HS-5 (cell line): ENCODE measurements at places on chromosomes 7 and 10.

DNA sequence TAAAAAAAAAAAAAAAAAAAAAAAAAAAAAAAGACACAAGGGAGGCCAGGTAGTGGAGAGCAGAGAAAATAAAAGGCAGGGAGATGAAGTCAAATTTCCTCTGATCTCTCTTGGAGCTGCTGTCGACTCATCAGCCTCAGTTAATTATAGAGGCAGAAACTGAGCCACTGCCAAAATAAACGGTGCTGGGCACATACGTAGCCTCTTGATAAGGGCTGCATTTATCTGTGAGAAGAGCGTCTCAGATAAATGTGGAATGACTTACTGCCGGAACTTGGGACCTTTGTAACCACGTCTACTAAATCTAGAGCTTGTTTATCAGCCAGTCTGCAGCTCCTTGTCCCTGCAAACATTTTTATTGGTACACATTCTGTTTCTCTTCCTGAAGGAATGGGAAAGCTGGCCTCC is 162.3 kb downstream of the BAMBI start:
- no peak for DNase-seq

GRCh38 chr7:80775897-80776296 is 137.5 kb downstream of the CD36 start:
- DNase-seq: no peak

DNA sequence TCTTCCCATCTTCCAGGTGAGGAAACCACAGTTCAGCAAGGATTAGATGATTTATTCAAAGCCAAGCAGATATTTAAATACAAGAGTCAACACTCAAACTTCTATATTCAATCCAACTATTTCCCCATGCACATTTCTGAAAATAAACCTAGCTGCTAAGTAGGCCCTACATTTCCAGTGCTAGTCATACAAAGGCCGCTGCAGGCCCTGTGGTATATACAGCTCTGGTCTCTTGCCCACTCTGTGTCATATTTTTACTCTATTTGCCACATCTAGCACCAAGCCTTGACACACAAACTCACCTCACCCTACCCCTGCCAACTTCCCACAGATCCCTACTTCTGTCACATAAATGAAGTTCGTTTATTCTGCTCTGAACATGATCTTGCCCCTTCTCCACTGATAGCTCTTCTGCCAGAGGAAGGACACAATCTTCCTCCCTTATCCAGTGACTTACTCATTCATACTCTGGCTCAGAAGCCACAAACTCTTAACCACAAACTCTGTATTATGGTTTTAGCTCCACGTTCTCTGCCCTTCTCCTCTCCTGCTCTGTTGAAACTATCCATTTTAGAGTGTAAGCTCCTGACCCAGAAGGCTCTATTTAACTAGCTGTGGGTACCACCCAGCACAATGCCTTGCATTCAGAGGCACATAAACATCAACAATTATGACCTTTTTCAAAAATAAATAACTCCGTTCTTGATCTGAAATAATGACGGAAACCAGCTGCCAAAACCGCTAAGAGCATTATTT is 180.7 kb downstream of the CPEB3 start:
- DNase-seq: no peak

- no peak for DNase-seq
These were observed 18.8 kb upstream of the AOAH start for GRCh38 chr7:36742911-36743775.

DNA sequence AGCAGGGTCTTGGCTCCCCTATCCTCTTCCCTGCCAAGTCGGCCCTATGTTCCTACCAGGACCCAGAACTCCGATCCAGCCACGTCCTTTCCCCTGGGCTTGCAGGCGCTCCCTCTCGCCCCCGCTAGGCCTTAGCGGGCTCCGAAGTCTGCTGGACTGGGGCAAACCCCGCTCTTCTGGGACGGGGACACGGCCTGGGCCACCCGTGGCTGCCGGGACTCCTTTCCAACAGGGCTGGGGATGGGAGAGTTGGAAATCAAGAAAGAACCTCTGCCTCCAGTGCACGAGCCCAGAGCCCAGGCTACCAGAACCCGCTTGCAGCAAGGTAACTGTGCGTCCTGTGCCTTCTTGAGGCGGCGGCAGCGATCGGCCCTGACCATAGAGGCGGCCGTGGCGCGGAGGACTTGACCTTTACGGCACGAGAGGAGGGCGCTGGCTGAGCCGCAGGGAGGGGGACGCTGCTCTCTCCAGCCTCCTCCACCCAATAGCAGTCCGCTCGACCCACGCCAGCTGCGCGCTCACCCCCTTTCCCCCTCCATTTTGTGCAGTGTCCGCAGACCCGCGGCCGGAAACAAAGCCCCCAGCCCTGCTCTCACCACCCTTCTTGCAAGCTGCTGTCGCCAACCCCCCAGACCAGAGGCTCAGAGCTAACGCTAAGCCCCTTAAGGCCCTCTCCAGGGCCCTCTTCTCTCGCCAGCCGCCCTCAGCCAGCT is 7.0 kb upstream of the HOXA11 start:
- DNase-seq: no peak

DNA sequence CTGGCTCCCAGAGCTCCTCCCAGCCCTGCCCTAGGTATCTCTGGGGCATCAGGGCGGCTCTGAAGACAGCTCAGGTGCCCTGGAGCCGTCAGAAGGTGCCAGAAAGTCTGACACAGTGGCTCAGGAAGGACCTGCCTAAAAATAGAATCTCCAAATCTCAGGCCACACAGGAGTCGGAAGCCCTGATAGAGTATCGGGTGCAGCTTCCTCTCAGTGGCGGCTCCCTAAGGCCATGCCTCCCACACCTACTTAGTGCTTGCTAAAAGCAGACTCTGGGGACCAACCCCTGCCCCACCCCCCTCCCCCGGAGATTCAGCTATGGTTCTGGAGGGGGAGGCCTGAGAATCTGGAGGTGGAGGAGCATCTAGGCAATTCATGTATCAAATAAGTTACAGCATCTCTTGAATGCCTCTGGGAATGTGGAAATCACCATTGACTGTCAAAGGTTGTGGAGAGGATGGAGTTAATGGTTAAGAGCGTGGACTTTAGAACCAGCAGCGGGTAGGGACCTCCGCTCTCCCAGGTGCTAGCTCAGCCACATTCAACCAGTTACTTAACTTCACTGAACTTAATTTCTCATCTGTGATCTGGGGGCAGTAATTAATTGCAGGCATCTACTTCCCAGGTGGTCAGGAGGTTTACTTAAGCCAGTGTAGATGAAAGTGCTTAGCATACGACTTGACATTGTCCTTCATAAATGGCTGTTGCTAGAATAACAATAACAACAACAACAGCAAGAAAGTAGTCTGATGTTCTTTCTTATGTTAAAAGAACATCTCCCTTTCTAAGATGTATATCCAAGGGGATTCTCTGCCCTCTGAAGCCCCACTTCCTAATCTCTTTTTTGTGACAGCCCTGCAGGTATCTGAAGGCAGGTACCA is 38.6 kb upstream of the MXI1 start:
- DNase-seq: no peak

DNA sequence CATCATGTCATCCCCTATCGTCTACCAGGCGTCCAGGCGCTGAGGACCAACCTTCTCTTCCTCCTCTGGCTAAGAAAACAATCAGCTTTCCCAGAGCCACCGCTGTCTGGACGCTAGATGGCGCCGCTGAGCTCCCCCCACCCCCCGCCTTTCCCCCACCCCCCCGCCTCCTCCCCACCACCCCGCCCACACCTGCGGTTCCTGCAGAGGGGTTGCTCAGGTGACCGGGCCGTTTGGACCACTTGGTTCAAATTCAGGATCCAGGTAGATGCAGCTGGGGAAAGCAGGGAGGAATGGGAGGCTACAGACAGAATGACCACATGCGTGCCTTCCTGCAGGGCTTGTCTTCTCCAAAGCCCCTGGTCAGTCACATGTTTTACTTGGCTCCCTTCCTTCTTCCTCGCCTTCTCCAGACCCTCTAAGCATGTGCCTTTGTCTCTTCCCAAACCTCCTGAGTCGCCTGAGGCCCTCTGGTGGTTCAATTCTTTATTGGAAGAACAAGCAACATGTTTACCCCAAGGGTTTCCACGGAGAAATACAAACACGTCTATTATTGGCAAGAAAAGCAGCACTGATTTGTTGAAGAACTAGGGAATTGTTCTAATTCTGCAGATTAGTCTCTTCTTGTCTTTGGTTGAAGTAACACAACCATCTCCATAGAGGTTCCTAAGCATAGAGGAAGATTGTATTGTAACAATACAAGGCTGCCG is 24.7 kb downstream of the AOC1 start:
- peak; percentile 3 for DNase-seq

- no peak for DNase-seq
These were observed 15.3 kb upstream of the ADAM22 start for GRCh38 chr7:87918740-87919139.

DNA sequence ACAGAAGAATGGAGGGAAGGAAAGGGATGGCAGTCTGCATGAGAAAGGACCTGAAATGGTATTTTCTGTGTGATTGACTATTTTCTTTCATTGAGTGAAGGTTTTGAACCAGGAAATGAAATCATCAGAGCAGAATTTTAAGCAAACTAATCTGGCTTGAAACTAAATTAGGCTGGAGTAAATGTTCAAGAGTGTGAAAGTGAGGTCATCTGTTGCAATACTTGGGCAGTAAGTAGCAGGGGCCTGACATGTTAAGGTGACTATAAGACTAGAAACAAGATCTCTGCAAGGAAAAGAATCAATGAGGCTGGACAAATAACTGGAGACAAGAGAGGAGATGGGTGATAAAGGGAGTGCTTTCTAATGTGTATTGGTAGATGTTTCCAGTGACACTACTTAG is 205.2 kb downstream of the NSUN6 start:
- DNase-seq: no peak

- no peak for DNase-seq
These were observed 612.1 kb upstream of the FZD8 start for GRCh38 chr10:36254199-36254598.

GRCh38 chr7:80954191-80954590 is 35.3 kb upstream of the SEMA3C start:
- no peak for DNase-seq

GRCh38 chr7:47954231-47954911 is 6.1 kb upstream of the PKD1L1 start:
- no peak for DNase-seq

DNA sequence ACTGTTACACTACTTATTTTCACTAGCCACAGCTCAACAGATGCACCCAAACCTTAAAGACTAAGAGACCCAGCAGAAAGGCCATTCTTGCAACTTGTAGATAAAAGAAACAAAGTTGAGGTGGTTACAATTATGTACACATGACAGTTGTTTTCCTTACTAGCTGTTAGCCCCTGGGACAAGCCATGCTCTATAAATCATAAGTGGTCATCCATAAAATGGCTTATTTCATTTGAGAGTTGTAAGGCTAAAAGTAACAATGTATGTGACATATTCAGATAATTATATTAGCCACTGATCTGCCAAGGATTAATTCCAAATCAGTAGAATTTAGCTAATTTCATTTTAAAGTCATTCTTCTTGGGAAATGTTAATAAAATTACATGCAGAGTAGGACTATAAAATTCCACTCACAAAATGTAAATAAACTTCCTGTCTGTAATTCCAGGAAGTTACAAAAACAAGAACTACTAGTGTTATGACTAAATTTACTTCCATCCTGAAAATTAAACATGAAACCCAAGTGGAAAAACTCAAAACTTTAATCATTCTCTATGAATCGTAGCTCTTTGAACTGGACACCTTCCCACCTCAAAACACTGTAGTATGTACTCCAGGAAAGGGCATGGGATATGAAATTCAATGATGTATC is 13.3 kb downstream of the SLC37A3 start:
- no peak for DNase-seq

DNA sequence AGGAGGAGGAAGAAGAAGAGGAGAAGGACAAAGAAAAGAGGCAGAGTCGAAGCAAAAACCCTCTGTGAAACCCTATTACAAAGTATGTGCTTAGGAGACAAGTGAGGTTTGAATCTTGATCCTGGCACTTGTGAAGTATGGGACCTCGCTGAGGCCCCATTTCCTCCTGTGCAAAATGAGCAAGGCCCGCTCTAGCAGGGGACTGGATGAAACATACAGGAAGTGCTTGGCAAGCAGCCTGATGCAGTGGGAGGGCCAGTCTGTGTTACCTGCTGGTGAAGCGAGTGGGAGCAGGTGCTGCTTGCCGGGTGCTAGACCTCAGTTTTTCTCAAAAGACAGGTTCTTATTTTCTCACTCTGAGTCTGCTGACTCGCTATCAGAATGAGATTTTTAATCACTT is 150.4 kb downstream of the JCAD start:
- no peak for DNase-seq

- DNase-seq: no peak
These were observed 377.6 kb downstream of the PHTF2 start for GRCh38 chr7:78176171-78176570.

- no peak for DNase-seq
These were observed 84.1 kb upstream of the GJD4 start for GRCh38 chr10:35520996-35521395.

- DNase-seq: no peak
These were observed 7.1 kb upstream of the KCNMA1 start for GRCh38 chr10:77644557-77645243.

DNA sequence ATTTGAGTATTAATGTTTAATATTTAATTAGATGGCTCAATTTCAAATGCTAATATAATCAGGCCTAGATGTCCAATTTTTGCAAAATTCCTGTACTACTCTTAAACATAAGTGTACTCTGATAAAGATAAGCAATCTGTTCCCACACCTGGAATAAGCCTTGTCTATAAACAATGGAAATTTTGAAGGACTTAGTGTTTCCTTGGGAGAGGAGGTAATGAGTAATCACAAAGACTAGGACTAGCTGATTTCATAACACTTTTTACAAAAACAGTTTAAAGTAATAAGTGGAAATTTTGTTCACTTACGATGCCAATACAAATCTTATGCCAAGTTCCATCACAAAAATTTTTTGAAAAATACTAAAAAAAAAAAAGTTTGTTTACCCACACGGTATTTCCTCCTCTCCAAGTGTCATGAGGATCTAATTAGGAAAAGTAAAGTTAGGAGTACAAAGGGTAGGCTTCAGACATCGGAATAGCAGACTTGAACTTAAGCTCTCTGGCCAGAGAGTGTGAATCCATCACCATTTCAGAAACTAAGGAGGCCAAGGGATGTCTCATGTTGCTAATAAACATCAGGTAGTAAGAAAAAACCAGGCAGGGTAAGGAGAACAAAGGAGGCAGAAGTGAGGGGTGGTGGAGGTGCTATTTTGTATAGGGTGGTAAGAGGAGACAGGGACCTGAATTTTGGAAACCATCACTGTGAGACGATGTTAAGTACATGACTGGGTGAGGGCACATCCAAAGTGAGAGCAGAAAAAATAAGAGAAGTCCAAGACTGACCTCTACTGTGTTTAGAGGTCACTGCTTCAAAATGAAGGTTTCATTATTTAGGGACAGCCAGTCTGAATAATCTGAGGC is 61.3 kb downstream of the RAPGEF5 start:
- DNase-seq: no peak

DNA sequence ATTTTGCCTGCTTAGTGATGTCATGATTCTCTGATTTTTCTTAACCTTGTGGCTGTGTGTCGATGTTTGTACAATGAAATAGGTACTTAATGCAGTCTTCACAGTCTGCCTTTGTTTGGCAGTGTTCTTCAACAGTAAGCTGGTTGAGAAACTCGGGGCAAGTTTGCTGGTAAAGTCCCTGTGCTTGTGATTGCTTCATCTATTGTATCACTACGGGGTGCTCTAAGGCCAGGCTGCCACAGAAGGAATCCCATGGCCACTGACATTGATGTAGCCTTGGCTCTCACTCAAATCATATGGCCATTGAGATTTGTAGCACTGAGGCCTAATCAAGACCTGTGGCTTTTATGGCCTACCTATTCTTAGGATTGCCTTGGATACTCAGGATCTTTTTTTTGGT is 33.5 kb upstream of the PRSS37 start:
- no peak for DNase-seq

- DNase-seq: no peak
These were observed 765.1 kb upstream of the POM121L12 start for GRCh38 chr7:52270301-52270700.
